Psoas muscle (tissue), 8 donors: ENCODE measurements at places on chromosomes 1 and 21. TPM values are rescaled to one million over a fixed set of nuclear protein-coding genes. Genes with fewer than 3 reads are reported as not detected.

AK2 gene
- total RNA-seq: 108 TPM

- DNase-seq: peak; percentile 73
Observed at GRCh38 chr1:85283475-85284199, 7.2 kb upstream of the BCL10 start.

GJB3 gene
- not detected for total RNA-seq

DNA sequence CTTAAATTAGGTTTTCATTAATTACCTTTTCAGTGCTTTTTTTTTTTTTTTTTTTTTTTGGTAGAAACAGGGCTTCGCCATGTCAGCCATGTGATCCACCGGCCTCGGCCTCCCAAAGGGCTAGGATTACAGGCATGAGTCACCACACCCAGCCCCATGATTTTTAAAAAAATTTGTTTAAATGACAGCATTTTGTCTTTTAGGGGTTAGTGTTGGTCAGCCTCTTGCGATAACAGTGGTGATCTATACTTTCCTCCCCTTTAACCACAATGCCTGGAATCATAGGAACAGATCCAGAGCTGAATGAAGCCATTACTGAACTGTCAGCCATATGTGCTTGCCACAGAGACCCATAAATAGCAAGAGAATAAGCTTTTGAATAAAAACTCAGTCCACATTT, 73.9 kb downstream of the CACHD1 start:
- DNase-seq: peak; percentile 67

ANKRD13C gene
- 11.9 TPM for total RNA-seq

SLC5A9 gene
- total RNA-seq: not detected

DNA sequence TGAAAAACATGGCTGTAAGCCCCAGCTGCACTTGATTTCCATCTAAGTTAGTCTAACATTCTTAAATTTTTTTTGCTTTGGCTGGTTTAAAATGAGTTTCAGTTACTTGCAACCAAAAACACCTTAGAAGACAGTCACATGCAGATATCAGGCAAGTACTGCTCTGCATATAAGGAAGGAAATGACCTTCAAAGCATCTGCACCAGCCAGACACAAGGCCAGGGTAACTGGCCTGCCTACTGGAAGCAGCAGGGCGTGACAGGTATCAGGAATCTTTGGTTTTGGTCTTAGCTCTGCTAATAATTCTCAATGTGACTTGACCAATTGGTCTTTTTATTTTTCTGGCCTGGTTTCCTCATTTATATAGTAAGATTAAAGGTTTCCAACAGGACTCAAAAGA, 33.5 kb downstream of the SCYL3 start:
- no peak for DNase-seq

DNA sequence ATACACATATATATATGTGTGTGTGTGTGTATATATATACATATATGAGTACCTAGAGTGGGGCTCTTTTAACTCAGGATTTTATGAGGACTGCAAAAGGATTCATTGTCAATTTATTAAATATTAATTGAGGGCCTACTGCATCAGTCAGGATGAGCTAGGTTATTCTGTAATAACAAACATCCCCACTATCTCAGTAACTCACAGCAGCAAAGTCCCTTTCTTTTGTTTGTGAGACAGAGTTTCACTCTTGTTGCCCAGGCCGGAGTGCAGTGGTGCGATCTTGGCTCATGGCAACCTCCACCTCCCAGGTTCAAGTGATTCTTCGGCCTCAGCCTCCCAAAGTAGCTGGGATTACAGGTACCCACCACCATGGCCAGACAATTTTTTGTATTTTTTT, 63.8 kb upstream of the FAM20B start:
- DNase-seq: no peak

AMY1C gene
- not detected for total RNA-seq

RRP1 gene
- total RNA-seq: 29.7 TPM

- no peak for DNase-seq
Observed at GRCh38 chr1:1274299-1274930, 761 bp upstream of the UBE2J2 start.

DNA sequence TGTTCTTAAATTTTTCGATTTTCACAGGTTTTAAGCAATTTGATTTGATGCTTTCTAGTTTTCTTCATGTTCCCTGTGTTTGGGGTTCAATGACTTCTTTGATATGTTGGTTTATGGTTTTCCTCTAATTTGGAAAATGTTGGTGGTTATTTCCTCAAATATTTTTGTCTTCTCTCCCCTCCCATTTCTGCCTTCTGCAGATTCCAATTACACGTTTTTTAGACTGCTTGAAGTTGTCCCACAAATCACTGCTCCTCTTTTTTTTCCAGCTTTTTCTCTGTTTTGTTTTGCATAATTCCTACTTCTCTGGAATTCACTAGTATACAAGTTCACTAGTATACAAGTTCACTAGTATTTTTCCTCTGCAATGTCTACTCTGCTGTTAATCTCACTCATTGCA, 61.3 kb downstream of the FAF1 start:
- DNase-seq: no peak

KCNJ9 gene
- total RNA-seq: not detected

SPATC1L gene
- 4.6 TPM for total RNA-seq

ALPL gene
- total RNA-seq: 1.3 TPM

DNA sequence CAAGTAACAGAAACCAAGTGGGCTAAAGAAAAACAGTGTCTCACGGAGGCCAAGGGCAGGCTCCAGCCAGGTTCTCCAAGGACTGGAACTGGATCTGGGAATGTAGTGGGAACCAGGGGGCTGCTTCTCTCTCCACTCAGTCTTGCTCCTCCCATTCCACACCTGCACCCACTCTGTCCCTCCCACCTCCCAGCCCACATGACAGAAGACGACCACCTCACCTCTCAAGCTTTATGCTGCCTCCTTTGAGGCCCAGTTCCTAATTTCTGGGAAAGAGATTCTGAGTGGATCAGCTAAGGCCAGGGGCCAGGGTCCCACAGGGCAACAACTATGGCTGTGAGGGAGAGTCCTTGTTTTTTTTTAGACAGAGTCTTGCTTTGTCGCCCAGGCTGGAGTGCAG, 18.8 kb upstream of the CEP85 start:
- DNase-seq: no peak

- no peak for DNase-seq
Observed at GRCh38 chr21:46024141-46024540, 42.6 kb downstream of the COL6A1 start.

OVAAL gene
- total RNA-seq: not detected

- DNase-seq: no peak
Observed at GRCh38 chr21:46532080-46532479, 72.8 kb downstream of the S100B start.

- DNase-seq: no peak
Observed at GRCh38 chr1:36657826-36658225, 175.1 kb upstream of the CSF3R start.

- no peak for DNase-seq
Observed at GRCh38 chr1:209805341-209805781, 581 bp downstream of the IRF6 start.

ALX3 gene
- total RNA-seq: not detected

DNA sequence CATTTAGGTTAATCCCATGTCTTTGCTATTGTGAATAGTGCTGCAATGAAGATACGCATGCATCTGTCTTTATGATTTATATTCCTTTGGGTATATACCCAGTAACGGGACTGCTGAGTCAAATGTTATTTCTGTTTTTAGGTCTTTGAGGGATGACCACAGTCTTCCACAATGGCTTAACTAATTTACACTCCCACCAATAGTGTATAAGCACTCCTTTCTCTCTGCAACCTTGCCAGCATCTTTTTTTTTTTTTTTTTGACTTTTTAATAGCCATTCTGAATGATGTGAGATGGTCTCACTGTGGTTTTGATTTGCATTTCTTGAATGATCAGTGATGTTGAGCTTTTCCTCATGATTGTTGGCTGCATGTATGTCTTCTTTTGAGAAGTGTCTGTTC, 33.5 kb downstream of the ASH1L start:
- no peak for DNase-seq

- DNase-seq: no peak
Observed at GRCh38 chr1:65412984-65413375, 7.5 kb upstream of the LEPR start.

KAZN gene
- 0.76 TPM for total RNA-seq

GRCh38 chr1:155706139-155706538, 17.2 kb downstream of the DAP3 start:
- no peak for DNase-seq

AIRE gene
- not detected for total RNA-seq

- DNase-seq: no peak
Observed at GRCh38 chr21:43777953-43778352, 1.8 kb upstream of the CSTB start.

SMAP2 gene
- total RNA-seq: 6.9 TPM

- DNase-seq: no peak
Observed at GRCh38 chr1:162151900-162152829, 82.7 kb downstream of the NOS1AP start.

- DNase-seq: no peak
Observed at GRCh38 chr21:33762803-33763581, 120.7 kb downstream of the ITSN1 start.

DNA sequence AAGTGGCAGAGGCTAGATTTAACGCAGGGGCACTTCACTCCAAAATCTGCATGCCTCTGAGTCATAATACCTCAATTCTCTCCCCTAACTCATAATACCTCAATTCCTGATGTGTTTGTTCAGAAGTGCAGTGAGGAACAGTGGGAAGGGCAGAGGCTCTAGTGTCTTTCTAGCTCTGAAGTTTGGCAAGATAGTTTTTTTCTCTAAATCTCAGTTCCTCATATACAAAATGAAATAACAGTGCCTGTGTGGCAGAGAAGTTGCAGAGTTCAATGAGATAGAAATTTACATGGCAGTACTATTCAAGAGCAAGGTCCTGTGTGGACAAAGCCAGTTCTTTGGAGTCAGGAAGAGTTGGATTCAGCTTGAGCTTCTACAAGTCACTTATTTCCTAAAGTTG, 9.8 kb downstream of the JUN start:
- DNase-seq: no peak

- DNase-seq: no peak
Observed at GRCh38 chr21:17351766-17352165, 161.1 kb upstream of the CXADR start.

DNA sequence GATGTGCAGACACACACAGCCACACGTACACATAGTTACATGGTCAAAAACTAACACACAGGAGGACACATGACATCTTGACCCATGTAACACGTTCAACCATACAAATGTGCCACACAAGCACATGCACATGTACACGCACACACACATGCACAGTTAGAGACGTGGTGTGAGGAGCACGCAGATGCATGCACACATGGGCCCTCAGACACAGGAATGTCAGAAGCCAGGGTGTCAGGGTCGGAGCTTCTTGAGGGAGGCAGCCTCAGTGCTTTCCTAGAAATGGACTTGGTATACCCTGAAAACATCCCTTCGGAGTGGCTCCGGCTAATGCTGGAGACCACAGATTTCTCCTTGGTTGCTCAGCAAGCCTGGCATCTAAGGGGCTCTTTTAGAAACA, 114.3 kb downstream of the DMRTB1 start:
- no peak for DNase-seq

CTSE gene
- not detected for total RNA-seq

PRRX1 gene
- 110 TPM for total RNA-seq

ZNF644 gene
- total RNA-seq: 35.6 TPM
